HuH-7 (cell line): ENCODE measurements at places on chromosomes 1 and 21.
A peak's percentile ranks its signal among the peaks of the same experiment; 100 is the strongest.

- no peak for DNase-seq
Observed at GRCh38 chr1:177897998-177898654, 71.7 kb downstream of the SEC16B start.

GRCh38 chr1:14296795-14297194 is 301.7 kb upstream of the KAZN start:
- DNase-seq, result no peak

DNA sequence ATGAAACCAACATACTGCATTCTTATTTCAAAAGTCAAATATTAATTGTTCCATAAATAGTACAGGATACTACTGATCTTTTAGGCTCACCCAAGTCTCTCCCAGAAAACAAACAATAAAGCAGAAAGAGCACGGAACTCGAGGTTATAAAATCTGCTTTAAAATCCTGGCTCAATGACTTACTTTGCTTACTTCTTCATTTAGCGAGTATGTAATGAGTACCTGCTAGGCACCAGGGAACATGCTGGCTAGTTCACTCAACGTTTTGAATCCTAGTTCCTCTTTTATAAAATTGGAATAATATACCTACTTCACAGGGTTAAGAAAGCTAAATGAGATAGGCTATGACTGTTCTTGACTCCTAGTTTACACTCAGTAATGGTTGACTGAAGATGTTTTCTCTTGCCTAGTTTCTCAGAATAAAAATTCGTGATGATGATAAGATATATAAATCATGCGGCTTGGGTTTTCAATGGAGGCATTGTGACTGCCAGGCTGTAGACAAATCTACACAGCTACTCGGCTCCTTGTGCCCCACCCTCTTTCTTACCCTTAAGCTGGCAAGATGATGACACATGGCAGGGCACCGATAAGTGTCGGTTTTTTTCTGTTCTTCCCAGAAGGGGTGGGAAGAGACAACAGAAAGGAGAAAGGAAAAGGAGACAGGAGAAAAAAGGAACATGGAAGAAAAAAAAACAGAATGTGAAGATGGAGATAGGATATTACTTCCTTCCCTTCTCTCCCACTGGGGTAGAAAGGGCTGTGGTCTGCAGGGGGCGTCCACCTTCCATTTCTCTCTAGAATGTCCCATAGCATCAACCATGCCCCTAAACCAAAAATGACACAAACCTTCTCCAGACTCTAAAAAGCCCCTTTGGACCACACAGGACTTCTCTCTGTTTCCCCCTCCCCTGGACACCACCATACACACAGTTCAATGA is 507.1 kb downstream of the SMYD3 start:
- no peak for DNase-seq

DNA sequence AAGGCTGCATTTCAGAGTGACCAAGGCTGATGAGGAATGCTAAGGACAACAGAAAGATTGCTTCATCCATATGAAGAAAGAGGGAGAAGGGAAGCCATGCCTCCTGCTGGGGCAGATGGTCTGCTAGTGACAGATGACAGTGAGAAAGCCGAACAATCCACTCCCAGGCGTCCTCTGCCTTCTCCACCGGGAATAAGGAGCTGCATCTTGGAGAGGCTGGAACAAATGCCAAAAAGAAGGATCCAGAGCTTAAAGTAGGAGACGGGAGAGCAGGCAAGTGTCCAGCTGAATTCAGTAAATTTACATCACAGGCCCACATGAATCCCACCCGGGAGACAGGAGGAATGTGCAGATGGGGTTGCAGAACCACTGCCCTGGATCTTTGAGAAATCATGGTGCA is 33.4 kb downstream of the DDX20 start:
- DNase-seq, result no peak

DNA sequence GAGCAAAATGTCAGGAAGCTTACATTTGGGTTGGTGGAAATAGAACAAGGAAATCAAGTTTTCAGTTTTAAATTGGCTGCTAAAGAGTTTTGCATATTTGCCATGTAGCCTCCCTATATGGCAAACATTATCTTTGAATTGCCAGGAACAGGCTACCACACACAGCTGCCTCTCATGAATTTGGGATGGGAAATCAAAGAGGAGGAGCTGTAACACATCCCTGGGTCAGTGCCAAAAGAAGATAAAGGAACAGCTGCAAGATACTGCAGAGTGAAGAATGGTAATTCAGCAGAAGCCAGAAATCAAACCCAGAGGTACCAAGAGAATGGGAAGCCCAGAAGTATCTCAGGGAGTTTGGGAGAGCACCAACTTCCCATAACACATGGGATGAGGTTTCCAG is 18.6 kb upstream of the RASAL2 start:
- DNase-seq, result no peak

DNA sequence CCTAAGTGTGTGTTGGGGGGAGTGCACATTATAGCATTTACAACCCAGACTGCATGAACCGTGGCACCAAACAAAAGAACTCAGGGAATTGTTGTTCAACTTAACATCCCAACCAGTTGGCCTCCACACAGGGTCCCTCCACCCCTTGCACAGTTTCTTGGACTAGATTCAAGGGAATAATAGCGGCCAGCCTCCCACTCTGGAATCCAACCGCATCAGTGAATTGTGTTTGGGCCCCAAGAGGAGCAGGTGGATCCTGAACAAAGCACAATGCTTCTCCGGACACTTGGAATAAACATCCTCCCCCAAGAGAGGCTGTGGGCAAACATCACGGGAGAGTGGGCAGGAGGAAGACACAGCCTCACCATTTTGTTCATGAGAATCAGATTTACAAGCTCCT is 18.2 kb downstream of the CD34 start:
- no peak for DNase-seq

- no peak for DNase-seq
Observed at GRCh38 chr1:214004014-214004413, 16.2 kb downstream of the PROX1 start.

- DNase-seq, result peak; percentile 30
Observed at GRCh38 chr1:209202830-209203532, 380.5 kb upstream of the CAMK1G start.

DNA sequence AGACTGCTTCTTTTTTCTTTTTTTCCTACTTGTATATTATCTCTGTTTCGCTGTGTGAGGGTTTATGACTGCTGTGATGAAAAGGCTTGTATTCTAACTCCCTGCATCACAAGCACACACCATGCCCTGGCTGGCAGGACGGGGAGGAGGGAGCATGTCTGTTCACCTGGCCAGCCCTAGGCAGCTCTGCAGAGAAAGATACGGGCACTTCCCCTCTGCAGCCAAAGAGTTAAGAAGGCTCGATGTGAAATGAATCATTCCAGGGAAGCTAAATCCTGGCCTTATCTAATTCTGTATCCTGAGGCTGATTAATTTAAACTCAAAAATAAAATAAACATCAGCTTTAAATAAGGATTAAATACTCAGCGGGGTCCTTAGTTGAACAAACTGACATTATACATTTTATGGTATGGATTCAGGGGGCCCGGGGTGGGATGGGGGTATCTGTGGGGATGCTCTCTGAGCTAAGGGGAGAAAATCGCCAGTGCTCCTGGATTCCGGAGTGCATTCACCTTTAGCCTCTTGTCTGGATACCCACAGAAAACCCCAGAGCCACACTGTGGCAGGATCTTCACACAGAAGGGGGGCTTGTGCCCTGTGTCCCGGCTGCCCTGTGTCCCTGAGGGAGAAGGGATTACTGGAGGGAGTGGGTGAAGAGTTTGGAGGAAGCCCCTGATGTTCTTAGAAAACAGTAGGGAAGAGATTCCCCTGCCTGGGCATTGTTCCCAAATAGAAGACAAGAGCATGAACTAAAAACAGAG is 321.5 kb downstream of the NPHP4 start:
- DNase-seq, result no peak

- DNase-seq, result no peak
Observed at GRCh38 chr1:2272686-2273400, 44.7 kb downstream of the SKI start.

- DNase-seq, result no peak
Observed at GRCh38 chr21:27408826-27409225, 441.9 kb upstream of the ADAMTS5 start.

GRCh38 chr1:183952101-183952500 is 85.4 kb downstream of the COLGALT2 start:
- no peak for DNase-seq

DNA sequence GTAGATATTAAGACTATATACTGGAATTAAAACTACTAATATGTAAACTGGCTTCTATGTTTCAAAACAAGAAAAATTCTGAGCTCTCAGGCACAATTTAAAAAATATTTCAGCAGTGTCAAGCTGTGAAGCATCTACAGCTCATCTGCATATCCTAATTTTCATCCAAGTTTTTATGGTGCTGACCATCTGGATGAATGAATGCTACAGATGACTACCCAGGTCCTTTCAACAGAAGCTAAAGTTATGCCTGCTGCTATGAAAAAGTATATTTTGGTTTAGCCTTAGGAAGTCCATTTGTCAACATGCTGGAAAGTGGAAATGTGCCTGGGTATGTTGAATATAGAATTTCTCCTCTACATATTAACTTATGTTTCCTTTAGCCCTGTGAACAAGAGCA is 206.9 kb downstream of the NEGR1 start:
- DNase-seq, result no peak

DNA sequence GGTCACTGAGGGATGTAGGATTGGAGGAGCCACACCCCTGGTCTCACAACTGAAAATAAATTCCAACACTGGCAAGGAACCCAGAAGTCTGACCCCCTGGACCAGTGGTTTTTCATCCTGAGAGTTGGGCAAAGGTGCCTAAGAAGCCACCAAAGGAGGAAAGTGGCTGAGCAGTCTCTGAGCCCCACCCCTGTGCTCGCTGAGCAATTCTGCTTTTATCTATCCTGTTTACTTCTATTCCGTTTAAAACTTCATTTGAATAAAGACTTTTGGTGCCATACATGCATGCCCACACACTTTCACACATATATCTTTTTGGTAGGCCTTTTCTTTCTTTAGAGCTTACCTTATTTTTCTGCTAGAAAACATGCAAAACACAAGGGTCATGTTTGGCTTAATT is 13.9 kb upstream of the CD53 start:
- DNase-seq, result no peak

DNA sequence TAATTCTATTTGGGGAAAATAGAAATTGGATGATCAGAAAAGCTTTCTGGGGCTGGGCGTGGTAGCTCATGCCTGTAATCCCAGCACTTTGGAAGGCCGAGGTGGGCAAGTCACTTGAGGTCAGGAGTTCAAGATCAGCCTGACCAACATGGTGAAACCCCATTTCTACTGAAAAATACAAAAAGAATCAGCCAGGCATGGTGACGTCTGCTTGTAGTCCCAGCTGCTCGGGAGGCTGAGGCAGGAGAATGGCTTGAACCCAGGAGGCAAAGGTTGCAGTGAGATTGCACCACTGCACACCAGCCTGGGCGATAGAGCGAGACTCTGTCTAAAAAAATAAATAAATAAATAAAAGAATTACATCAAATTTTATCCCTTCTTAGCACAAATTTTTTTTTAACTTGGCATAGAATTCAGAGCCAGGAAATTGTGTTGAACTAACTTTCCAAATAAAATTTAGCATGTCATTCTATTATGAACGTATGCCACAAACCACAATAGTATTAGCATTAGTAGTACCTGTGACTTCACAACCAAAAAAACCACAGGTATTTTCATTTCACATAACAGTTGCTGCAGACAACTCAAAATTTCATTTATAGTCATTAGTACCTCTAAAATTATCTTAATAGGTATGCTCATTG is 4.5 kb upstream of the ANKRD13C start:
- no peak for DNase-seq

GRCh38 chr1:169368406-169368769 is 393 bp downstream of the BLZF1 start:
- no peak for DNase-seq

- no peak for DNase-seq
Observed at GRCh38 chr1:18304151-18304869, 176.4 kb upstream of the KLHDC7A start.

DNA sequence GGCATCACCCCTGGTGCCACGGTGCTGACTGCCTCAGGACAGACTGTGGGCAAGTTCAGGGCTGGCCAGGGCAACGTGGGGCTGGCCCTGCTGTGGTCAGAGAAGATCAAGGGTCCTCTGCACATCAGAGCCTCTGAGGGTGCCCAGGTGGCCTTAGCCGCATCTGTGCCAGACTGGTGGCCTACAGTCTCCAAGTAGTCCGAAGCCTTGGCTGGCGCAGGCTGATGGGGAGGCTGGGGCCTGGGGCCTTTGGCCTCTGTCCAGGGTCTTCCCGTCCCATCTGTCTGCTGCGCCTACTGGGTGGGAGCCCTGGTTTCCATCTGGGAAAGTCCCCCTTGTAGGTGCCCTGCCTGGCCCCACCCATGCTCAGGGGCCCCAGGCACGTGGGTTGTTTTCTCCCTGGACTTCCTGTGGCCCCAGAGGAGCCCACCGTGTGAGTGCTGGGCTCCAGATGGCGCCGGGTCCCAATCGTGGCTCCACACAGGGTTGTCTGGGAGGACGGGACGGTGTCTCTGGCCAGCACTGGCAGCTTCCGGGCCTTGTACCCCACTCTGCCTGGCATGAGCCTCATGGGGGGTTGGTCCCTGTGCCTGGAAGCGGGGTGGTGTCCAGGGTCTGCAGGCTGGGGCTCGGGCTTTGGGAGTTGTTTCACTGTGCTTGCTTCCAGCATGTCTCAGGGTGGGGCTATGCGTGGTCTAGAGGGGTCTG is 9.9 kb downstream of the IBA57 start:
- DNase-seq, result no peak

GRCh38 chr1:175314300-175314699 is 121.7 kb upstream of the KIAA0040 start:
- no peak for DNase-seq

- DNase-seq, result peak; percentile 48
Observed at GRCh38 chr1:151510020-151510405, 1.2 kb upstream of the CGN start.

GRCh38 chr1:192726820-192727504 is 81.9 kb upstream of the RGS2 start:
- no peak for DNase-seq

GRCh38 chr1:232547938-232548484 is 81.9 kb downstream of the SIPA1L2 start:
- DNase-seq, result no peak

DNA sequence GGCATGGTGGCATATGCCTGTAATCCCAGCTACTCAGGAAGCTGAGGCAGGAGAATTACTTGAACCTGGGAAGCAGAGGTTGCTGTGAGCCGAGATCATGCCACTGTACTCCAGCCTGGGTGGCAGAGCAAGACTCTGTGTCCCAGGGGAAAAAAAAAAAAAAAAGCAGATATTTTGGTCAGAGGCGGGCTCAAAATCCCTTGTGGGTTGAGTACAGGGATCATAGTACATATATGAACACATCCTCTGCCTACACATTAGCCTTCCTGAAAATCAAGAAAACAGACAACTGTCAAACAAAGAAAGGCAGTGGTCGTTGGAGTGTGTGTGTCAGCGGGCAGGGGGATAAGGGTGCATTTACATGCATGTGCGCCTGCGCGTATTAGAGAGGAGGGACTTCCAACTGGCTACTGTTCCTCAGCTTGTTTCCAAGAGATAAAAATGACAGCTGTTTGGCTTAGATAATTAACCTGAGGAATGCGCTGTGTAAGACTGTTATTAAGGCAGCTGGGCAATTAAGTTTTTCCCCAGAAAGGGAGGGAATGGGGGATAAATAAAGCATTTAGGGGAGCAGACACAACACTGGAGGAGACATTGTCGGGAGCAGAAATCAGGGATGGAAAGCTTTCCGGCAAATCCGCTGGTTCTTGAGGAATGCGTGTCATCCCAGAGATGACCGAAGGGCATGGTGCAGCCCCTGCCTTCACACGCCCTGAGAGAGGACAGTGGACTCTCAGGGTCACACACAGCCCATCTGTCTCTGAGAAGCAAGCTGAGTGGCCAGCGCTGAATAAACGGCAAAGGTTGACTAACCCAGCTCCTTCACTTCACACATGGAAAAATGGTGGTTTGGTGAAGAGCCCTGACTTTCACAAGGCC is 6.4 kb downstream of the LAMB3 start:
- no peak for DNase-seq

- DNase-seq, result no peak
Observed at GRCh38 chr21:38196036-38196435, 60.8 kb upstream of the KCNJ15 start.
